Right lobe of liver (tissue), 6 donors: ENCODE measurements at places on chromosomes 6 and 20. TPM values are rescaled to one million over a fixed set of nuclear protein-coding genes. Genes with fewer than 3 reads are reported as not detected.
A peak's percentile ranks its signal among the peaks of the same experiment; 100 is the strongest.

DNA sequence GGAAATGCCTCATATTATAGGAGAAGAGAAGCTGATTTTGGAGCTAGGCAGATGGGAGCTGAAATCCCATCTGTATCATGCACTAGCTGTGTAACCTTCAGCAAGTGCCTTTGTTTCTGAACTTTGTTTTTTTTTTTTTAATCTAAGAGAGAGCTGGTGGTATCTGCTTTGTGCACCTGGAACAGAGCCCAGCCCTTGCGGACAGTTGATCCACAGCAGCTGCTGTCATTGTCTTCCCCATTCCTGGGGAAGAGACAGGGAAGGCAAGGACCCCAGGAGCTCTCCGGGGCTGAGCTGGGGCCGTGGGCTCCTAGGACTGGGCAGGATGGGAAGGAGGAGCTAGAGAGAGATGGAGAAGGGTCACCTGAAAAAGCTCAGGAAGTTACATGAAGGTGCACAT is 92.1 kb downstream of the SYNJ2 start:
- no peak for DNase-seq

Gene GABRR1
- not detected for total RNA-seq

DNA sequence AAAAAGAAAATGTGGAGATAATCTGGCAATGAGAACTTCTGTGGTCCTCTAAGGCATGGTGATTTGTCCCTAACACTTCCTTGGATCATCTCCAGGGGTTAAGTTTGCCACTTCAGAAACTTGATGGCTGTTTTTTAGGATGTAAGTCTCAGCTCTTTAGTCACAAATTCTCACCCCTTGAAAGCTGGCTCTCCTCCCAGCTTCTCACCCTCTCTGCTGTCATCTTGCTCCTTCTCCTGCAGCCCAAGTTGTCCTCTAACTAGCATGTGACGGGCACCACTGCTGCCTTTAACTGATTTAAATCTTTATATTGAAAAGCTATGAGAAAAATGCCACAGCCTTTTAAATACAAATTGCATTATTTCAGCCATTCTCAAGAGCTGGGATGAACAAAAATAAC is 107.8 kb downstream of the MAP3K5 start:
- DNase-seq, result no peak

GRCh38 chr20:54433636-54434035 is 41.8 kb upstream of the DOK5 start:
- peak; percentile 54 for DNase-seq

Gene NKX2-2
- not detected for total RNA-seq

Gene ELOVL2
- 10.4 TPM for total RNA-seq

DNA sequence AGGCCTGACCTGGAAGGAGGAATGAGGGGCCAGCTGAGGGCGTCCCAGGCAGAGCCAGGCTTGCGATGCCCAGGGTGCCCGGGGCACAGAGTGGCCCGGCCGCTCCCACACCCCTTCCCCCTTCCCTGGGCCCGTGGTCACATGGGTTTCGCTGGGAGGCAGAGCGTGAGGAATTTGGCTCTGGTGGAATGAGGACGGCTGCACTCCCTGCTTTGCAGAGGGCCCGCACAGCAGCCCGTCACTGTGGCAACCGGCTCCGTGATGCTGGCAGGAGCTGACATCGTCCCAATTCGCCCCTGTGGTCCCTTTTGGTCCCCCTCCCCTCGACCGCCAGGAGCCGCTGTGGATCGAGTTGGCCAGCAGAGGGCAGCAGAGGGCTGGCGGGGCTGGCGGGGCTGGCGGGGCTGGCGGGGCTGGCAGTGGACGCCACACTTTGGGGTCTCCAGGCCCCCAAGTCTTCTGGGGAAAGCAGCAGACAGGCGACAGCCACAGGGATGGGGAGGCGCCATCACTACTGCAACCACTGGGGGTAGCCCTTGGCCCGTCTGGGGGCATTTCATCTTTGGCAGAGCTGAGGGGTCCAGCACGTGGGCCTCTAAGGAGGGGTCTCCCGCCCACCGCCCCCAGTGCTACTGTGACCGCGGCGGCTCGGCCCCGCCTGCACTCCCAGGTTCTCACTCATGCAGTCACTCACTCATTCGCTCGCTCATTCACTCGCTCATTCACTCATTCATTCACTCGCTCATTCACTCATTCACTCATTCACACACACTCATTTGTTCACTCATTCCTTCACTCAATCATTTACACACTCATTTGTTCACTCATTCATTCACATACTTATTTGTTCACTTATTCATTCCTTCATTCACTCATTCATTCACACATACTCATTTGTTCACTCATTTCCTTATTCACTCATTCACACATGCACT is 49.7 kb upstream of the BHLHE23 start:
- peak; percentile 29 for DNase-seq

Gene NNAT
- total RNA-seq, result not detected

DNA sequence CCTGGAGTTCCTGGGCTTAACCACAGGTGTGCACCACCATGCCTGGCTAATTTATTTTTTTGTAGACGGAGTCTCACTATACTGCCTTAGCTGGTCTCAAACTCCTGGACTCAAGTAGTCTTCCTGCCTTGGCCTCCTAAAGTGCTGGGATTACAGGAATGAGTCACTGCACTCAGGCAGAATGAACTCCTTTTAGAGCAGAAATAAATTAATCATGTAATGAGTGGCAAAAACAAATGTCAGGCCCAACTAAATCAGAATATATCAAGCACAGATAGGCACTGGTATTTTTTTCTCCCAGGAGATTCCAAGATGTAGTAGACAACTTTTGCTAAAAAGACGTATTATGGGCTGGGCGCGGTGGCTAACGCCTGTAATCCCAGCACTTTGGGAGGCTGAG is 2.6 kb downstream of the RPS10 start:
- DNase-seq, result no peak

DNA sequence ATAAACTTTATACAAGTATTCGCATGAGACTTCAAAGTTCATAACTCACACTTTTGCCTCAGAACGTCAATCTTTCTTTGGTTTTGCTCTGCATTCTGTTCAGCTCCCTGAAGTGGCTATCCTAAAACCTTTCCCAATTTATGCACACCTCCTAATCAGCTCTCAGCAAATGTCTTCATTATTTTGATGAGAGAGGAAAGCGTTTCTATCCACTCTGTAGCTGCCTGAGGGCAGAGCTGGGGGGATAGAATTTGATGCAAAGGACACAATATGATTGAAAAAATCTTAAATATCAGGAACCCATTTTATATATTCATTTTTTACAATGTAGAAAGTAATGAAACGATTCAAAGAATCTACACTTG is 66.8 kb downstream of the MOXD1 start:
- no peak for DNase-seq

Gene LPIN3
- total RNA-seq, result 8.4 TPM

GRCh38 chr6:151387175-151387970 is 4.0 kb downstream of the ZBTB2 start:
- DNase-seq, result no peak

Gene ENPP1
- 39.8 TPM for total RNA-seq

DNA sequence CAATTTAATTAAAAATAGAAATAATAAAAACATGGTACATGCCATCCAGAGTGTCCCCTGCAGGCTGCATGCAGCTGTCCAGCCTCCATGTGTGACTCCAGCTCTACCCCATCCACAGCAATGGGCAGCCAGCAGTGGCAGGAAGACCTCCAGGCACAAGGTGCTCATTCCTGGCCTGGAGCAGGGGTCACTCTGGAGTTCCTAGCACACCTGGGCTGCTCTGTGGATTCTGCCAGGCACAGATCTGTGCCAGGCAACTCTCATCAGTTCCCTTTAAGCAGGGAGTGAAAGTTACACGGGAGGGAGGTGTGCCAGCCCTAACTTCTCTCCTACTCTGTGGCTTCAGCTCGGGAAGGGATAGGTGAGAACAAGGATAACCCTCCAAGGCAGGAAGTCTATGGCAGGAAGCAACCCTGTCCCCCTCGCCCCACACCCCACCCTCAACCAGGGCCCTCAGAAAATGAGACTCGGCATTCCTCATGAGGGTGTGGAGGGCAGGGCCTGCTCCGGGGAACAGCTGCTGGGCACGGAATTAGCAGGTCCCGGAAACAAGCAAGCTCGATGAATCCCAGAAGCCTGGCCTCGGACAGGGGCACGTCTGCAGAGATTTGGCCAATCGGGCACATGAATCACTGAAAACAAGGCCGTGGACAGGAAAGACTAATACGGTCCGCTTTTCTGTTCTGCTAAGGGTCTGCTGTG is 10.0 kb downstream of the JPH2 start:
- DNase-seq, result no peak

GRCh38 chr6:106773996-106774629 is 144.7 kb downstream of the QRSL1 start:
- DNase-seq, result no peak

DNA sequence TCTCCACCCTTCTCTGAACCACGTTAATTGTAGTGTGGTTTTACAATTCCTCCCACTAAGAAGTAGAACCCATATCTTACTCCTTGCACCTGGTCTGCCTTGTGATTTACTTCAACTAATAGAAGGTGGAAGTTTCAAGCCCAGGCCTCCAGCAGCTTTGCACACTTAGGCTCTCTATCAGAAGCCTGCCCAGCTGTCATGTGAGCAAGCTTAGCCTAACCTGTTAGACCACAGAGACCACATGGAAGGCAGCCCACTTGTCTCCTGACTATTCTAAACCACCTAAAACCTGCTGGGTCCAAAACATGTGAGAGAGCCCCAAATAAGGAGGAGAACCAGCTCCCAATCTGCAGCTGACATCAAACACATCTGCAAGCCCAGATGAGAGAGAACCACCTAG is 127.6 kb upstream of the BTBD3 start:
- no peak for DNase-seq

DNA sequence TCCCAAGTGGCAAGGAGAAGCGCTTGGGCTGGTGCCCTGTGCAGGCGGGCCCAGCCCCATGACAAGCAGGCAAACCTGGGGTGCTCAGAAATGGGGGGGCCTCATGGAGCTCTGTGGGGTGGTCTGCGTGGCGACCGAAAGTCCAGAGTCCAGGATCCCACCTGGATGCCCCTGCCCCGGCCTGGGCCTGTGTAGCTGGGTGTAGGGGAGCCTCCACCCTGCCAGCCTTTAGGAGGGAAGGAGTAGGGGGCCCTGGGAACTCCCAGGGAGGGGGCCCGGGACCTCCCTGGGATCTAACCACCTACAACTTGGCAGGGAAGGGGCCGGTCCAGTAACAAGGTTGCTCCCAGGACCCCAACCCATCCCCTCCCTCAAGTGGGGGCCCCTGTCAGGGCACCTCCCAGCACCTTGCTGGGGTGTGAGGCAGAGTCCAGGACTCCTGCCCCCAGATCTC is 4.5 kb upstream of the LAMA5 start:
- no peak for DNase-seq

Gene PROCR
- 3.1 TPM for total RNA-seq

GRCh38 chr6:102749210-102749971 is 1355.9 kb downstream of the GRIK2 start:
- no peak for DNase-seq

Gene COL21A1
- 0.71 TPM for total RNA-seq

- no peak for DNase-seq
These were observed 33.5 kb upstream of the MCM3 start for GRCh38 chr6:52317841-52318581.

DNA sequence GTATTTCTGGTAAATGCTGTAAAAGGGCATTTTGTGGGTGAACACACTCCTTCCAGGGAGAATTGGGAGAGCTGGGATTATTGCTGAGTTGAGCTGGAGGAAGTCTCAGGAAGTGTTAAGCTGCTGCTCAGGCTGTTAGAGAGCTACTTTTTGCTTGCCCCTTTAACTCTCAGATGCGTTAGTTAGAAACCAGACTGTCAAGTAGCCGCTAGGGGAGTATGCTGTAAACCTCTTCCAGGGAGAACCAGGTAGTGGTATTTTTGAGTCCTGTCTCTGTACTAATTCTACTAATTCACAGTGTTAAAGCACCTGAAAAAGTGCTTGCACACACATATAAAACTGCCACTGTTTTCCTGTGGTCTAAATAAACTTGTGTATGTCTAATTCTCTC is 6.6 kb upstream of the GFRAL start:
- DNase-seq, result no peak

DNA sequence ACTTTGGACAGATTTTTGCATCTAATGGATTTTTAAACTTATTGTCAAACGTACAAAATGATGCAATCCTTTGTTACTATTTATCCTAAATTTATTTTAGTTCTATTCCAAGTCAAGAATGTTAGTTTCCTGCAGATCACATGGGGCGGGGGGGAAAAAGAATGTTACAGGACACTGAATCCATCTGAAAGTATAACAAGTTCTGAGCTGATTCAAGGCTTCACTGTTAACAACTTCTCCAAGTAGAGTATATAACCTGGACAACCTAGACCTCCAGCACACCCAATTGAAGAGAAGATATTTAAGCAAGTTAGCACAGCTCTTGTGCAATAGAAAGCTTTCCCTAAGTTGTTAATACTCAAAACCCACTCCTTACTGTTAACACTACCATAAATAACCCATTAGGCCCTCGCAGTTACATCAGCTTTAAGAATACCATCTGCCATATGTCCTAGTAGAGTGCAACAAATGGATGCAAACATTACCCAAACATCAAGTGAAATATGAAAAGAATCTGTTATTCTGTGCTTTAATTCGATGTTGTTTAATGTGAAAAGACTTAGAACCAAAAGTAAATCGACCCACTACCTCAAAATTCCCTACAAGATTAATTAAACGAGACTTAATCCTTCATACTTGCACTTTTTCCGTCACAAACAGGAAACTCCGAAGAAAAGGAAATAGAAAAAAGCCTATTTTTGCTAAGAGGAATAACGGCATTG is 1.3 kb downstream of the SEC63 start:
- DNase-seq, result no peak
